ENCODE measurements at places on chromosomes 16 and 17.

DNA sequence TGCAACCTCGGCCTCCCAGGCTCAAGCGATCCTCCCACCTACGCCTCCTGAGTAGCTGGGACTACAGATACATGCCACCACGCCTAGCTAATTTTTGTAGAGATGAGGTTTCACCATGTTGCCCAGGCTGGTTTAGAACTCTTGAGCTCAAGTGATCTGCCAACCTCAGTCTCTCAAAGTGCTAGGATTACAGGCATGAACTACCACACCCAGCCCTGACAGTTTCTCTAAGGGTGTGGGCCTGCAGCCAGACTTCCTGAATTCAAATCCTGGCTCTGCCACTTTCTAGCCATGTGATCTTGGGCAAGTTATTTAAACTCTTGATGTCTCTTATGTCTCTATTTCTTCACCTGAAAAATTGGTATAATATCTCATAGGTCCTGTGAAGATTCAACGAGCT lies 5.6 kb downstream of the CUEDC1 start:
- DNase-seq: no peak

GRCh38 chr17:65698381-65699061 lies 137.1 kb upstream of the AXIN2 start:
- no peak for DNase-seq

DNA sequence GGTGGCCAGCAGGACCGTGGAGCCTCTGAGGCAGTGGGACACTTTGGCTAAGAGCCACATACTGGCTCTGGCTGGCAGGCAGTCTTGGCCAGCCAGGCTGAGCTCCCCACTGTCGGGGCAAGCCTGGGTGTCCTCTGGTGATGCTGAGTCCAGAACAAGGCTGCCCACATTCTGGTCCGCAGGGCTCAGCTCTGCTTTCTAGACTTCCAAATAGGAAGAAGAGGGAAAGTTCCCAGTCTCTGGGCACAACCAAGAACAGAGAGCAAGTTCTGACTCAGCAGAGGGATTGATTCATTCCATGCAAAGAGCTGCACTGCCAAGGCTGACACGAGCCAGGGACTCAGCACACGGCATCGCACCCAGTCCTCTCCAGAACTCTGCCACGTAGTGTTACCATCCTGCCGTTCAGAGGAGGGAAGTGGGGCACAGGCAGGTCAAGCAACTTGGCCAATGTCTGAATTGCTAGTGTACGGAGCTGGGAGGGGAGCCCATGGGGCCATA lies 58.9 kb downstream of the NOS2 start:
- DNase-seq: no peak

DNA sequence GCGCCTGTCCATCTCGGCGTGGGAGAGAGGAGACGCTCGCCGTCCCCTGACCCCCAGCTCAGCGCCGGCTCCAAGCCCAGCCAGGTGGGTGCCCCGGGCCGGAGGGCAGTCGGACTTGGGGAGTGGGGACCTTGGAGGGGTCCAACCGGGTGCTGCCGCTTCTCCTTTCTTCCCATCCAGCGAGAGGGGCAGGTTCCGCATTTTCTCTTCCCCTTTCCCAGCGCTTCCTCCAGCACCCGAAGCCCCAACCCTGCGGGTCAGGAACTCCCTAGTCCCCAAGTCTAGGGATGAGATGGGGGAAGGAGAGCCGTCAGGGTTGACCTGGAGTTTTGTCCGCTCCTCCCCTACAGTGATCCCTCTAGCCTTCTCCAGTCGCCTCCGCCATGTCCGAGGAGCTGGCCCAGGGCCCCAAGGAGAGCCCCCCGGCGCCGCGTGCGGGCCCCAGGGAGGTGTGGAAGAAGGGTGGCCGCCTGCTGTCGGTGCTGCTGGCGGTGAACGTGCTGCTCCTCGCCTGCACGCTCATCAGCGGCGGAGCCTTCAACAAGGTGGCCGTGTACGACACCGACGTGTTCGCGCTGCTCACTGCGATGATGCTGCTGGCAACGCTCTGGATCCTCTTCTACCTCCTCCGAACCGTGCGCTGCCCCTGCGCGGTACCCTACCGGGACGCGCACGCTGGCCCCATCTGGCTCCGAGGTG lies at the start of gene OTOP2:
OTOP2 (plus strand) TSS at position 24 of the 699 bp plus-strand sequence; CDS start at position 384, 360 bp downstream.
- no peak for DNase-seq

DNA sequence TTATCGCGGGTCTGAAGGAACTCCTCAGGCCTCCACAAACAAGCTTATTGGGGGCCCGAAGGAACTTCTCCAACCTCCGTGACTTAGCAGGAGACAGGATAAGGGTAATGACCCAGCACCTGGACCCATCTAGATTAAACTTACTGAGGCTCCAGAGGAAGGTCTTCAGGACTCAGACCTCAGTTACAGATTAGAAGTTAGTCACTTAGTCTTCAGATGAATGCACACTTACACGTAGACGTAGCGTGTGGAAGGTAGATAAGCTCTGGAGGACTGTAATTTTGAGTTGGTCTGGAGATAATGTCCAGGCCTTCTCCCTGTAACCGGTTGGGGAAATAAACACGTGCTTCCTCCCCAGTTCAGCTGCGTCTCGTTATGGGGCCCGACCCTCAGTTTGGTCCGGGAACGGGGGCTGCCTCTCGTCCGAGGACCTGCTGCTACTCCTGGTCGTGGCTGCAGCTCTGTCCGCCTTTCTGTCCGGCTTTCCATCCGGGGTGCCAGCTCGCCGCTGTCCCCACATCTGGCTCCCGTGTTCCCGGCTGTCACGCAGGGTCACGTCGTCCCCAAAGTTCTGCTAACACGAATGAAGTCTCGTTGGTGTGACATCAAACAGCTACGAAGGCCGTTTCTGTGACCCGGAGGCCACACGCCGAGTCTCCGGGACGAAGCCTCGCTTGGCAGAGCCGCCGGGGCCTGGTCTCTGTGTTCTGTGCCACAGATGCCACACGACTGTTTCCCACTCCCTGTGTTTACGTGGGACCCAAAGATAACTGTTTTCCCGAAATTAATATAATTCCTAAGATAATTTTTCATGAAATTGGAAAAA lies 11.8 kb upstream of the SECTM1 start:
- no peak for DNase-seq

DNA sequence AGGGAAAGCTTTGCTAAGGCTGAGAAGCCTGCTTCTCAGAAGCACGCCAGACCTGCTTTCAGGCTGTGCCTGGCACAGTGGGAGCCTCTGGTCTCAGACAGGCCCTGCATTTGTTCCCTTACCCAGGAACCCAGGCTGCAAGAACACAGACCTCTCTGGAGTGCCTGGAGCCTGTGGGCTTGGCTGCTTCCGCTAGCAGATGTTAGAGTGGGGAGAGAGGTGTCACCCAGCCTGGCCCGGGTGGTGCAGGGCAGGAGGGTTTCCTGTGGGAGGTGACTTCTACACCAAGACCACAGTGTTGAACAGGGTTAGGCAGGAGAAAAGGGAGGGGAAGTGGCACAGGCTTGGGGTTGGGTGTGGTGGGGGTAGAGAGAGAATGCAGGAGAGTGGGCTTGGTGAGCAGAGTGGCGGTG lies 35.8 kb upstream of the ADGRG1 start:
- no peak for DNase-seq

GRCh38 chr17:42002792-42003301 lies 14.4 kb downstream of the DNAJC7 start:
- no peak for DNase-seq

DNA sequence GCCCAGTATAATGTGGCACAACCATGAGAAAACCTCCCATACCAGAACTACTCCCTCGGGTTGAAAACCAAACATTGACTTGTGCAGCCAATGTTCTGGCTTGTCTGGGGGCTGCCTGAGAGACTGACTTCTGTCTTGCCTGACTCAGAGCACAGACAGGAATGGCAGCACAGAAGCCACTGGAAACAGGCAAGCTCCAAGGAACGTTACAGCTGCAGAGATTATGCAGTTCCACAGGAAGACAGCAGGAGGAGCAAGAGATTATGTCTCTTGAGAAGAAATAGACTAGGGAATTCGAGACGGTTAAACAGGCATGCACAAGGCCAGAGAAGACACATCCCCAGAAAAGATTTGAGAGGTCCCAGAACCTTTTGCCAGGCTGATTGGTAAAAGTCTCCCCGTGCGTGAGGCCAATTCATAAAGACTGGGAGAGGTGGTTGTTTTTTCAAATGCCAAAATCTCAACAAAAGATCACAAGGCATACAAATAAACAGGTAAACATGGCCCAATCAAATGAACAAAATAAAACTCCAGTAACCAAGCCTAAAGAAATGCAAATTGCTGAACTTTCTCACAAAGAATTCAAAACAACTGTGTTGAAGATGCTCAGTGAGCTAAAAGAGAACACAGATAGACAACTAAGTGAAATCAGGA lies 90.6 kb upstream of the CDH5 start:
- no peak for DNase-seq

DNA sequence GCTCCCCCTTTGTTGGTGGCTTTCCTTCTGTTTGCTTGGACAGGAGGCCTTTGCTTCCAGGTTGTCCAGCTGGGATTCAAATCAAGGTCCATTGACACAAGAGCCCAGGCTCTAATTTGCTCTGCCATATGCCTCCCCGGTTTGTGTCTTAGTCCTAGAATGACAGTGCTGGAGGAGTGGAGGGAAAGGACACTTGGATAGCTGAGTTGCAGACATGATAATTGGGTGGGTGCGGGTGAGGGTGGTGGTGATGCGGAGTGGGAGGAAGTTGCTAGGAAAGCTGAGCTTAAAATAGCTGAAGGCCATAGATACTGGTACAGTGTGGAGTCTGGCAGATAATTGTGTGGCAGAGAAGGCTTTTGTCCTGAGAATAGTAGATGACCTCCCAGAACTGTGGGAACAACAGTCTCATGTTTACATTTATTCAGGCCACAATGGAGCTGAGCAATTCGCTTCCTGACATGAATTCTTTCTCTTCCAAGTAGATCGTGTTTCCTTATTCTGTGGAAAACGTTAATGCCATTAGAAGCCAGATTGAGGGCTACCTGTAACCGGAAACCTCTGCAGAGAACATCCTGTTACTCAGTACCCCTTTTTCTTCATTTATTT lies 23.8 kb downstream of the SEC14L1 start:
- DNase-seq: no peak

DNA sequence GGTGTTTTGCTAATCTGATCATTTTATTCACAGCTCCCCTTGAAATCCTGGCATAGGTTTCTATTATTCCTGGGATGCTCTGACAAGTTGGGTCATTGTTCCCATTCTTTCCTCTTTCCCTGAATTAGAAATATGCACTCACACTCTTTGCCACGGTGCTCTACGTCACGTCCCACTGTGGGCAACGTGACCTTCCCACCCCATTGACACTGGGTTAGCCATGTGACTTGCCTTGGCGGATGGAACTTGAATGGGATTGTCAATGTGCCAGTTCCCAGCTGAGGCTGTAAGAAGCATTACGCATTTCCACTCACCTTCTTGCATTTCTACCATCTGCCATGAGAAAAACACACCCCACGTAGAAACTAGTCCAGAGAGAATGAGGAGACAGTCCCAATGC lies 492.4 kb downstream of the SHISA9 start:
- no peak for DNase-seq

GRCh38 chr17:4946312-4946976 lies 1.9 kb downstream of the PFN1 start:
- no peak for DNase-seq

GRCh38 chr17:9974448-9975381 lies 69.6 kb upstream of the RCVRN start:
- no peak for DNase-seq

GRCh38 chr16:63473725-63474124 lies 1437.5 kb upstream of the CDH8 start:
- no peak for DNase-seq

DNA sequence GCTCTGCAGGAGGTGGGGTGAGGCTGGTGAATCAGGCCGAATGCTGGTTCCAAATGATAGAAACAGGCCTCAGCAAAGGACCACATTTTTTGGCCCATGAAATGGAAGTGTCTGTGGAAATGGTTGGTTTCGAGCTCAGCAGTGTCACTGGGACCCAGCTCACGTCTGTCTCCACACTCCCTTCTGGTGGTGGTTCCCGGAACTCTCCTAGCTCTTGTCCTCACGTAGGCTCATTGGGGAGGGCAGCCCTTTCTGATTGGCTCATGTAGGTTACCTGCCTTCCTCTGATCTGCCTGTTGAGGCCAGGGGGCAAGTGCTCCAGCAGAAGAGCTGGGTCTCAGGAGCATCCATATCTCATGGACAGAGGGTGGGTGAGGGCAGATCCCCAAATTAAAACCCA lies 4.0 kb downstream of the ALG1 start:
- no peak for DNase-seq

DNA sequence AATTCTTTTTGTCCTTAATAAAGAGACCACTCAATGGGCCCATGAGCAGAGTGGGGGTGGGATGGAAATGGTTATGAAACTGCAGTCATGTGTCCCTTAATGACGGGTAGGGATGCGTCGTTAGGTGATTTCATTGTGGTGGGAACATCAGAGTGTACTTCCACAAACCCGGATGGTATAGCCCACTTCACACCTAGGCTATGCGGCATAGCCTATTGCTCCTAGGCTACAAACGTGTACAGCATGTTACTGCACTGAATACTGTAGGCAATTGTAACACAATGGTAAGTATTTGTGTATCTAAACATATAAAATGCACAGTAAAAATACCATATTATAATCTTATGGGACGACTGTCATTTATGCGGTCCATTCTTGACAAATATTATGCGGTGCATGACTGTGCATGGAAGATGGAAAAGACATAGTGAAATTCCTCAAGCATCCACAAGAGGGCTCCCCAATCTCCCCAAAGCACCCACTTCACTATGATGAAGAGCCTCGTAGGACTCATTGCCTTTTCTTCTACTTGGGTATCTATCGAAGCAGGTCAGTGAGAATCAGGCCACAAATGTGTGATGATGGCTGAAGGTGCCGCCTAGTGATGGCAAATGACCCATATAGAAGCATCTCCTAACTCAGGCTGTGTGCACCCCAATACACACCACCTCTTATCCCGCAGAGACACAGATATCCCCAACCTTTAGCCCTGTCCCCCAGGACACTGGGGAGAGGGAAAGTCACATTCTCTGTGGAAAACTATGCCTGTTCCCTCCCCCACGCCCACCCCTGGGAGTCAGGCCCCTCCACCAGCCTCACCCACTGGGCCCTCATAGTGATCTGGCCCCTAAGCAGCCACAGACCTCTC lies 43.5 kb downstream of the TBX21 start:
- DNase-seq: no peak

DNA sequence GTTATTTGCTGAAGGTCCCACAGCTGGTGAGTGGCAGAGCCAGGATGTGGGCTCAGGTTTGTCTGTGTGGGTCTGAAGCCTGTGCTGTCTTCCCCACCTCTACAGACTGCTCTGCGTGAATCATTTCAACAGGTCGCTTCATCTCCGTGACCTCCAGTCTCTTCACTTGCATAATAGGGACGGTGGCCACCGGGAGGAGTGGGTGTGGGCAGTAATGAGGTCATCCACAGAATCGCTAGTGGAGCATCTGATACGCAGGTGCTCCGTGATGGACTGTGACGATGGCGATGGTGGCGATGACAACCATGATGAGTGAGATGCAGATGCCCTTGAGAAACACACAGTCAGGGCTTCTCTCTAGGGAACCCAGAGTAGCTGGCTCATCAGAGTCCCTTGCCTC lies 120.2 kb downstream of the RAP1GAP2 start:
- no peak for DNase-seq

- no peak for DNase-seq
Measured at GRCh38 chr17:238071-238963, 56.9 kb upstream of the DOC2B start.

GRCh38 chr16:1545044-1546040 lies 11.9 kb downstream of the TMEM204 start:
- DNase-seq: no peak

- no peak for DNase-seq
Measured at GRCh38 chr17:28749516-28750177, 5.8 kb downstream of the TRAF4 start.

- DNase-seq: no peak
Measured at GRCh38 chr17:74619077-74619673, 4.4 kb downstream of the CD300E start.

All from T-helper 2 cell (primary cell).